ENCODE measurements at places on chromosomes 2 and 18.
A peak's percentile ranks its signal among the peaks of the same experiment; 100 is the strongest.

GRCh38 chr18:33184175-33184574 is 256.3 kb downstream of the CCDC178 start:
- no peak for DNase-seq

DNA sequence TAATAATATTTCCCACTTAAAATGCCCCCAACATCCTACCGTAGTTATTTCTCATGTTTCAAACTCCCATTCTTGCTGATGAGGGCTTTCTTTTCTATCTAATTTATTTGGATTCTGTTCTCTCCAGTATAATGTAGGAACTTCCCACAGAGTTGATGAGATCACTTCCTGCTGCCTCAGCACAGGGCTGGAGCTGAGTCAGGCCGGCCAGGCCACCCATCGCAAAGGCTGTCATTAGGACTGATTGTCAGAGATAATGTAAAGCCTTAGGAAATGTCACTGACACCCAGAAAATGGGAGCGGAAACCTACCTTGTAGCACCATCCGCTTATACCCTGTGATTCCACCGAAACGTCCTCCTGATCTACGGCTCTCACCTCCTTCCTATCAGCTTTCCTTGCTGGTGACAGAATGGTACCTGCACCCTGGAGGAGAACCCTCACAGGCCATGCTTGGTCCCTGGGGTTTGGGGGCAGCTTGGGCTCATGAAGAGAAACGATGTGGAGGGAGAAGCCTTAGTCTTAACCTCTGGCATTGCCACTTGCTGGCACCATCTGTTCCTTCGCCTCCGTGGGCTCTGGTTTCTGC is 672.8 kb upstream of the ID2 start:
- DNase-seq, result no peak

GRCh38 chr18:21242141-21242779 is at the start of gene GREB1L:
GREB1L (plus strand) TSS chr18:21242232; CDS start chr18:21383519, 141,287 bp downstream.
- DNase-seq, result no peak

DNA sequence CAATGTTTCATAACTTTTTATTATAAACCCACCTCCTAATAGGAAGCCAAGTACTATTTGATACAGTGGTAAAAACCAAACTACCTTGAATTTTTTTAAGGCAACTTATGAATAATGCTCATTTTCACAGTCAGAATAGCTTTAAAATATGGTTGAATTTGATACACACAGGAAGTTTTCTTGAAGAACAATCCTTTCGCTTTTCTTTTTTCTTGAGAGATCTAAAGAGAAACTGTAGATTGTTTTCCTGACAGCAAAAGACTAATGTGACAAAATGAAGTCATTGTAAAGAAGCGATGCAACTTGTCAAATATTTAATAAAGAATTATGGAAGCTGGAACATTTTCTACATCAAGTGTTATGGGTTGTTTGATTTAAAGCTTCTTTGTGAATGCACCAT is 227.7 kb downstream of the ALPK2 start:
- no peak for DNase-seq

GRCh38 chr2:246489-247144 is 17.2 kb downstream of the SH3YL1 start:
- peak; percentile 57 for DNase-seq

DNA sequence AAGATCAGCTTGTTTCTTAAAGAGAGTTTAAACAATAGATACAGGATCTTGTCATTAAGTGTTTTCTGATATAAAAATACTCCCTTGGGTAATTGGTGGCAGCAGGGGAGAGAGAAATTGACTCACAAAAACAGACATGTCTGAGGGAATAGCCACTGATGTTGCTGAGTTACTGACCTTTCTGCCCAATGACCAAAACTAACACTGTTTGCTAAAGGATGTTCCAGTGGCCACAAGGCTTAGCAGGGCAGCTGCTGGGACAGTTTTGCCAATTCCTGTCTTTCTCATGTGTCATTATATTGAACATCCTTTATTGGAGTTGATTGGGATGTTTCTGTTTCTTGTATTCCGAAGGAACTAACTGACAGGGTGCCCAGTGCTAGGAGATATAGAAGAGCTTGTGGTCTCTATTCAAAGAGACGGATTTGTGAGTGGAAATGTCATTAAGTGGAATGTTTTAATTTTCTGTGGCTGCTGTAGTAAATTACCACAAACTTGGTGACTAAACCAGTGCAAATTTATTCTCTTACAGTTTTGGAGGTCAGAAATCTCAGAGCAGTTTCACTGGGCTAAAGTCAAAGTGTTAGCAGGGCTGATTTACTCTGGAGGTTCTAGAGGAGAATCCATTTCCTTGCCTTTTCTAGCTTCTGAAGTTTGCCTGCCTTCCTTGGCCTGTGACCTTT is 124.8 kb upstream of the RMDN2 start:
- no peak for DNase-seq

- DNase-seq, result no peak
Observed at GRCh38 chr2:8840475-8841091, 3.2 kb upstream of the KIDINS220 start.

DNA sequence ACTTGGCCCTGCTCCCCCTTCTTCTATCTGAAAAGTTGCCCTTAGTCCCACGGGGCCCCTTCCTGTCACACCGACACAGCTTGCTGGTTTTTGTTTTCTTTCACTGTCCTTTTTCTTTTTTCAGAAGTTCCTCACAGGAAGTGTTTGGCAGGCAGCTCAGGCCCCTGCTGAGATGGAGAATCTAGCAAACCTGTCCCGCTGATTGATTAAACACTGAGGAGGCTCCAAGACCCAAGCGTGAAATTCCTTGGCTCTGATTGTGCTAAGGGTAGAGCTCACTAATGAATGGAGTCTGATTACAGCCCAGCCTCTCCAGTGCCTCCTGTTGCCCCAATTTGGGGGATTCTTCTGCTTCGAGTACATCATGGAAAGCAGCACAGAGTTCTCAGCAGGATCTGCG is 365.9 kb upstream of the MEX3C start:
- no peak for DNase-seq

DNA sequence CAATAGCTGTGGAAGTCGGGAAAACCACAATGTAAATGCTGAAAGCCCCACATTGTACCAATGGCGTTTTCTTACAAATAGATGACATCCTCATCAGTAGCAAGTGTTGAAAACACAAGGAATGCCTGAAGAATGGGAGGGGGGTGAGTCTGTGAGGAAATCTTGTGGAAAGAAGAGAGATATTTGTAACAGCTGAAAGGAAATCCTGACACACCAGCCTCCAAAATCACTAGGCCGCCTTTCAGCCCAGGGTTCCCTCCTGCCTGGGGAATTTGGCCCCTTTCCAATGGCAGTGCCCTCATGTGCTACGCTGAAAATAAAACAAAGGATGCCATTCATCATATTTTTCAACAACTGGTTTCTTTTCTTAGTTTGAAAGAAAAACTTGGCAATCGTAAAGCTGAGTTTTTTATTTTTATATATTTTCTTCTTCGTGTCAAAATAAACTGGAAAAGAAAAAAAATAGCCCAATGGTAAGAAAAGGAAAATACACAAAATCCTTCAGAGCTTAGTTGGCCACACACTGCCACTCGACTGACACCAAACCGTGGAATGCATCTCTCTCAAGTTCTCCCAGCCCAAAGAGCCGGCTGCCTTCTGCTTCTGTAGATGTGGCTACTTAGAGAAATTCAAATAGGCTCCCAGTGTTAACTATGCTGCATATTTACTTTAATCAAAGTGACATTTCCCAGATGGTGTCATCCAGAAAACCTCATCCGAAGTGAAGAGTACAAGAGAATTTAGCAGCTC is 52.0 kb downstream of the FTCDNL1 start:
- DNase-seq, result no peak

DNA sequence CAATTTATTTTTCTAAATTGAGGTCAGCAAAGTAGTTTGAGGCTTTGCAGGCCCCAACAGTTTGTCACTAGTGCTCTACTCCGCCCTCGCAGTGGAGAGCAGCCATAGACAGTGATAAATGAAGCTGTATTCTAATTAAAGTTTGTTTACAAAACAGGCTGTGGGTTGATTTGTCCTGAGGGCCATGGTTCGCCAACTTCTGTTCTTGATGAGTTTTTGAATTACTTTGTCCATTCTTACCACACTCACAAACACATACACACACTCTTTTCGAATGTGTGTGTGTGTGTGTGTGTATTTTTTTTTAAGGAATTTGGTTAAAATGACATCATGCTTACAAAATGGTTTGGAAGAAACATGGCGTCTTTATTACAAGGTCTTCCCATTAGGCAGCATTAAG is 68.6 kb downstream of the MTCL1 start:
- no peak for DNase-seq

- no peak for DNase-seq
Observed at GRCh38 chr2:48126162-48126561, 219.9 kb upstream of the FBXO11 start.

GRCh38 chr2:164840930-164841718 is 499 bp downstream of the COBLL1 start:
- no peak for DNase-seq

DNA sequence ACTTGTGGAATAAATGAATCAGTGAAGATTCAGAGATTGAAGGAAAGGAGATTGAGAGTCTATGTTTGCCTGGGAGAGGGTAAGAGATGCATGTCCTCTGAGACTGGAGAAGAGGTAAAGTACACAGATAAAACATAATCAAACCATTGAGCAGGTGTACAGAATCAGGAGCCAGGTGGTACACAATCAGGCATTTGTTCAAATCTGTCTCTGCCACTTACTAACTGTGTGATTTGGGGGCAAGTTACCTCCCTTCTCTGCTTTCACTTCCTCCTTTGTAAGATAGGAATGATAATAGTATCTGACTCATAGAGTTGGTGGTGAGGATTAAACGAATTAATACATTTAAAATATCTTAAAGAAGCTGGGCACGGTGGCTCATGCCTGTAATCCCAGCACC is 94.0 kb downstream of the CDK15 start:
- DNase-seq, result no peak

GRCh38 chr2:37376421-37377186 is 32.2 kb downstream of the QPCT start:
- no peak for DNase-seq

- no peak for DNase-seq
Observed at GRCh38 chr18:69845593-69846506, 101.8 kb downstream of the CD226 start.

- no peak for DNase-seq
Observed at GRCh38 chr18:67540559-67540958, 24.0 kb upstream of the DSEL start.

- no peak for DNase-seq
Observed at GRCh38 chr2:46716927-46717326, 198.7 kb downstream of the MCFD2 start.

- DNase-seq, result peak; percentile 9
Observed at GRCh38 chr18:47870605-47871004, 59.9 kb downstream of the SMAD2 start.

- no peak for DNase-seq
Observed at GRCh38 chr2:156653675-156654074, 217.5 kb downstream of the GPD2 start.

- no peak for DNase-seq
Observed at GRCh38 chr2:176642074-176642473, 372.8 kb downstream of the MTX2 start.

DNA sequence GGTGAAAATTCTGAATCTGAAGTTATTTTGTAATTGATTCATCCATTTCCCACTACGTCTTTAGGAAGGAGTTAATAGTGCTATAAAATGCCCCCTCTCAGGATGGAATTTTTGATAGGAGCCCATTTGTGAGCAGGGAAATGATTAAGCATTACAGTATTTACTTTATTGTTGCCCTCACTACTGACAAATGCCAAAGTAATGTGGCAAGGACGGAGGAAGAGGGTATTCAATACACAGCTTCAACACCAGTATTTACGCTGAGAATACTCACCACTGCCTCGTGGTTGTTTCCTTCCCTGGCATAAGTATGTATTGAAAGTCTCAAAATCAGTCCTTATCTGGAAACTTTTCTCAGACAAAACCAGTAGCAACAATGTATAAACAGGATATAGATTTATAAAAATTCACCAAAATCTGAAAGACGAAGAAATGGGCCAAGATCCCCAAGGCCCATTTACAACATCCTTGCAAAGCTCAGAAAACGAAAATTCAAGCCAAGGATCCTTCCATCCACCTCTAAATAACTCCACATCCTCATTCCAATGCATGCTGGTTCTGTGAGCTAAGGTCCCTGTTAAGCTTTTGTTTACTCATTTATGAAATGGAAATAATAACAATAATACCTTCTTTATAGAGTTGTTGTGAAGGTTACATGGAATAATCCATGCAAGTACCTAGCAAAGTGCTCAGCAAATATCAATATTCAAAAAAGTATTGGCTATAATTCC is 29.3 kb downstream of the FEZ2 start:
- DNase-seq, result no peak

- no peak for DNase-seq
Observed at GRCh38 chr2:74887445-74887951, 53.6 kb downstream of the HK2 start.

DNA sequence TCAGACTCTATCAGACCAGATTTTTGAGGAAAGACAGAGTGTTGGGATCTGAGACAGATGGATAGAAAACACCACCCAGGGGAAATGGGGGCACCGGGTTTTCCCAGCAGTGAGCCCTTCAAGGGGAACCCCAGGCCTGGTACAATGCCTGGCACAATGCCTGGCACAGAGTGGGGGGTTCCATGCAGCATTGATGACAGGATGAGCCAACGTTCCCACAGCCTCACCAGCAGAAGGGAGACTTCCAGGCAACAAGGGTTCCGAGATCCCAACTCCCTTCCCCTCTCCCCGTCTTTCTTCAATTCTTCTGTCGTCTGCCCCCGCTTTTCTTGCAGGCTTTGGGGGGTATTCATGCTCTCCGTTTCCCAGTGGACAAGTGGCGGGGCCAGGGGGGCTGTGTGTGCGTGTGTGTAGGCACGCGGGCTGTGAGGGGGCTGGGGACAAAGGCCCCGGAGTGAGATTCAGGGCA is 132.1 kb upstream of the HAAO start:
- DNase-seq, result no peak

- DNase-seq, result no peak
Observed at GRCh38 chr2:19872302-19872701, 29.5 kb downstream of the TTC32 start.

GRCh38 chr2:29420999-29421782 is 306.0 kb downstream of the CLIP4 start:
- DNase-seq, result no peak

DNA sequence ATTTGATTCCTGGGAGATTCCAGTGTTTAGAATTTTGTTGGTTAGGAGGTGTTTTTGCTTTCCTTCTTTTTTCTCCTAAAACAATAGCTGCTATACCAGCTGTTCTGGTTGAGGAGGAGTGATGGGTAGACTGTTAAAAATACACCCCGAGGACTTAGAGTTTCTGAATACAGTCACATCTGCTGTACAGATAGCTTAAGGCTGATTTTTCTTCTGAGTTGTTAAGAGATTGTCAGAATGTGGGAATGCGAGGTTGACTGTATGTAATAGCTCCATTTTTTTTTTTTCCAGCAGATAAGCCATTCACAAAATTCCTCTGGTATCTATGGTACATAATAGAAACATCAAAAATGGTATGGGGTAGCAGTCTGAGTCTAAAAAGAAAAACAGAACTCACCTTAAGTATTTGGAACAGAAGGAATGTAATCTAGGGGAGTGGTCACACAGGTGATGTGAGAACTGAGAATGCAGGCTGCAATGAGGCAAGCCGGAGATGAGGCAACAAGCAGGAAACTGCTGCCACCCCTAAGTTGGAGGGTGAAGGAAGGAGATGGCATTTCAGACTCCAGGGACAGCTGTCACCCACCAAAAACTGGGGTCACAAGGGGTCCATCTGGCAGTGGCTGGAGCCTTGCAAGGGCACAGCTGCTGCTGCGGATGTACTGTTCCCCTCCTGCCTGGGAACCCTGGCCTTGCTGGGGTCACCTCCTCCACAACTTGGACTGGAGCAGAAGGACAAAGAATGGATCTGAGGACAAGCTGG is 2.4 kb downstream of the DGKD start:
- no peak for DNase-seq

All from CD4-positive, alpha-beta T cell treated with Interleukin-15 for 4 hours (primary cell).